Smooth muscle cell of the umbilical artery (primary cell): ENCODE measurements at places on chromosomes 7 and 10. TPM values are rescaled to one million over a fixed set of nuclear protein-coding genes. Genes with fewer than 3 reads are reported as not detected.

Gene LBX1
- total RNA-seq, result not detected in 2 replicates

Gene RNF133
- total RNA-seq, result 0.30 and 0.74 TPM in 2 replicates

Gene PROSER2
- 0.92 and 1.8 TPM in 2 replicates for total RNA-seq

Gene TRIM74
- not detected in 2 replicates for total RNA-seq

Gene AGBL3
- 0.89 and 0.97 TPM in 2 replicates for total RNA-seq

Gene ELOVL3
- total RNA-seq, result 0.42 and 2.4 TPM in 2 replicates

Gene NPFFR1
- total RNA-seq, result not detected in 2 replicates

Gene DLX5
- total RNA-seq, result 0.30 TPM in 1 of 2 replicates, not detected in the other

Gene PGAM2
- not detected in 2 replicates for total RNA-seq

Gene GSTO2
- 2.4 and 2.6 TPM in 2 replicates for total RNA-seq

Gene CALHM1
- total RNA-seq, result not detected in 2 replicates

Gene PDLIM1
- 5.6 and 7.9 TPM in 2 replicates for total RNA-seq

Gene NUTM2A
- total RNA-seq, result 0.30 and 0.37 TPM in 2 replicates
